ENCODE measurements at places on chromosomes 5 and 9.

- no peak for DNase-seq
Observed at GRCh38 chr5:1370006-1370405, 25.1 kb upstream of the CLPTM1L start.

DNA sequence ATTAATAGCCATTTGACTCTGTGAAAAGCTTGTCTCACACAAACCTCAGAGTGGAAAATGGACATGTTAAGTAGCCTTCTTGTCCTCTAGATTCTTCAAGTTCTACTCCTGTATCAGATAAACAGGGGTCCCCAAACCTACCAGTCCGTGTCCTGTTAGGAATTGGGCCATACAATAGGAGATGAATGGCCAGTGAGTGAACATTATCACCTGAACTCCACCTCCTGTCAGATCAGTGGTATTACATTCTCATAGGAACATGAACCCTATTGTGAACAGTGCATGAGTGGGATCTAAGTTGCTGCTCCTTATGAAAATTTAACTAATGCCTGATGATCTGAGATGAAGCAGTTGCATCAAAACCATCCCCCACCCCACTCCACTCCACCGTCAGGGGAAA, 136.3 kb downstream of the TMEM232 start:
- no peak for DNase-seq

DNA sequence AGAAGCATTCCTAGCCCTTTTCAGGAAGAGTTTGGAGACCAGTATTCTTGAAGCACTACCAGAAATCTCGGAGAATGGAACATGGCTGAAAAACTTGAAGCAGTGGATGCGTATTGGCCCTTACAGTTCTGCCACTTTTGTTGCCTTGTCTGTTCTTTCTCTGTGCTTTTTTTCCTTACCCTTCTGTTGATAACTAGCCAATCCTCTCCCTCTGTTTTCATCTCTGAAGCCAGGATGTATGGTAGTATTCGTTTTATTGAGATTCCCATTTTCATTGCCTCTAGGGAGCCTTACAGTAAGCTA, 564 bp upstream of the CCNH start:
- no peak for DNase-seq

- DNase-seq: no peak
Observed at GRCh38 chr9:3136230-3136629, 292.3 kb upstream of the PUM3 start.

- no peak for DNase-seq
Observed at GRCh38 chr9:69469136-69469535, 144.1 kb downstream of the ENTREP1 start.

DNA sequence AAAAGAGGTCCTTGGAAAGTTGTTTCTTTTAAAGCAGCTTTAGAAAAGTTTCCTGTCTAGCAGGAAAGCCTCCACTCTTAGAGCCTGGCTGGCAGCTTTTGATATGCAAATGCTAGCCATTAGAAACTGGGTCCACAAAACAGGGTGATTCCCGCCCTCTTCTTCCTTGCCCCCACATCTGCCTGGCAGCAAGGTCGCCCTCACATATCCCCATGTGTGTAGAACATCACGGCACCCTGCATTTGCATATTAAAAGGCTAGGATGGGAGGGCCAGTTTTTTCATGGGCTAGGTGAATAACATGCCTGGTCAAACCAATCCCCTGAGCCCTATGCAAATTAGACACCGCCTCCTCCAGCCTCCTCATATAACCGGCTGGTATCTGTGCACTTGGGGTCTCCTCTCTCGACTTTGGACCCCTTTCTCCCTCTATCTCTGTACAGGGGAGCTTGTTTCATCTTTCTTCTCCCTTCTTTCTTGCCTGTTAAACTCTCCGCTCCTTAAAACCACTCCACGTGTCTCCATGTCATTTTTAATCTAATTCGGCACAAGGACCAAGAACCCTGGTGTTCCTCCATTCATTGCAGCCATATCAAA, 426.8 kb upstream of the CTNND2 start:
- no peak for DNase-seq

- no peak for DNase-seq
Observed at GRCh38 chr9:10242255-10242654, 370.5 kb downstream of the PTPRD start.

DNA sequence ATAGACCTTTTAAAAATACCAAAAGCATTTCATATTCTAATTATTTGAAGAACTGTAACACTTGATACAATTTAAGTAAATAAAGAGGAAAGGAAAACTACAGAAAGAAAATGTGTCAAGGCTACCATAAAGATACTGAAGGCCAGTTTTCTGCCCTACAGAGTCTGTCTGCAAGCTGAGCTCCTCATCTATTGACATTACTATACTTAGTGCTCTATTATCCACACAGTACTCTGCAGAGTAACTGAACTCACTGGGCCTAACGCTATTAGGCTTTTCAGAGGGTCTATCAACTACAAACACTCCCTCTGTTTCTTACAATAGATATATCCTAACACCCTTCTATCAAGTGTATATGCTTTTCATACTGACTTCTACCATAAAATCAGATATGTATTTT, 57.1 kb upstream of the SUSD1 start:
- DNase-seq: no peak

- no peak for DNase-seq
Observed at GRCh38 chr5:79436821-79437220, 77.1 kb downstream of the HOMER1 start.

DNA sequence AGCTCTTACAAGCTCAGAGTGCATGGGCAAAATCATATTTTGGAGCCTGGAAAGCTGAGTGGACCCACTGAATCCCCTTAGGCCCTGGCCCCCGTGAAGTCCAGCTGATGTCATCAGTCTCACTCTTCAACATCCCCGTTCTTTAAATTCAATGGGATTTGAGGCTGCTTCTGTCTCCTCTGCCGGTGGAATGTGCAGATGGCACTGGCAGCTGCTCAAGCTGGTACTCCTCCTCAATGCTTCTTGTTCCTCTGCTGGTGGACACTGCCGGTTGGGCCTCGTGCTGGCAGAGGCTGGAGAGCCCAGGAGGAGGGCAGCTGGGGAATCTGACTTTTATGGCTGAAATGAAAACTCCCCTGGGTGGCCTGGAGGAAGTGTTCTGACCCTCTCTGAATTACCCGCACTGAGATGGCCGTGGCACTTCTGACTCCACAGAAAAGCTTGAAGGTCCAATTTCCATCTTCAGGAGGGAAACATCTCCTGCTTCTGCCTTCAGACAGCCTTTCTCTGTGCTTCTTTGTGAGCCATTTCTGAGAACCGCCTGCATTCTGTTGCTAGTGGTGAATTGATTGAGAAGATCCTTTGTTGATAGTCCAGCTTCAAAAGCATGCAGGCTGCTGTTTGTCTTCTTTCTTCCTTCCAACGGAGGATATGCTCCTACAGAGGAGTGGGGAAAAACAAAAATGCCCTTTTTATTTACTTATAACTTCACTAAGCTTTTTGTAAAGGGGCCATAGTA, 298.9 kb downstream of the TMEM38B start:
- no peak for DNase-seq

GRCh38 chr5:72644296-72644695, 137.1 kb upstream of the ZNF366 start:
- DNase-seq: no peak

DNA sequence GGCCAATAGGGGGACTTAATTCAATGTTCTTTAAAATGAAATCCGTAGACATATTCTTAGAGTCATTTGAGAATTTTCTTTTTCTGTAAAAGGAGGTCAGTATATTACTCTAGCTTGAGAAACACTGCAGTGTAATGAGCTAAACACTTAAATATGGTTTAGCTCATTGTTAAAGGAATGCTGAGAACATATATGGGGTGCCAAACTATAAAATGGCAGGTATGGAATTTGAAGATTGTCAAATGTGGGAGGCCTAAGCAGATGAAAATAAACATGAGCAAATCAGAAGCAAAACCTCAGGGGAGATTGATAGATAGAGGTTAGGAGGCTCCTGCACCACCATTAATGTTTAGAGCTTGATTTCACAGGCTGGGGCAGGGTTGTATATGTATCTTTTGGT, 57.9 kb downstream of the STX17 start:
- DNase-seq: no peak

DNA sequence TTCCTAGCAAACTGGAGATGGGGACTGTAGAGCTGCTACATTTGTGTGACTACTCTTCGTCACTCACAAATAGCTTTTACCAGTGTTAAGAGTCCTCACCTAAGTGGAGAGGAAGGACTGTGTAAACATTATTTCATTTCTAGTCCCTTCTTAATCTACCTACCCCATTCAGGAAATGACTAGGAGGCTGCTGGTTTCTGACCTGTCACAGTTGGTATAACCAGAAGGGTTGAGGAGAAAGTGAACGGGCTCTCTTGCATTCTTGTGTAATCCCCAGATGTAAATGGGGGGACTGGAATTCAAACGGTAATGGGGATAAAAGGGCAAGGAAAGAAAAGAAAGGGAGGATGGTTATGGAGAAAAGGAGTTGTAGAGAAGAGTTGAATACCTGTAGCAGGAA, 35.4 kb upstream of the BNIP1 start:
- DNase-seq: no peak

GRCh38 chr9:87290241-87291052, 207.2 kb upstream of the DAPK1 start:
- no peak for DNase-seq

GRCh38 chr5:139283252-139284166, 10.0 kb upstream of the MATR3 start:
- no peak for DNase-seq

- no peak for DNase-seq
Observed at GRCh38 chr5:167255926-167256325, 1035.5 kb upstream of the WWC1 start.

DNA sequence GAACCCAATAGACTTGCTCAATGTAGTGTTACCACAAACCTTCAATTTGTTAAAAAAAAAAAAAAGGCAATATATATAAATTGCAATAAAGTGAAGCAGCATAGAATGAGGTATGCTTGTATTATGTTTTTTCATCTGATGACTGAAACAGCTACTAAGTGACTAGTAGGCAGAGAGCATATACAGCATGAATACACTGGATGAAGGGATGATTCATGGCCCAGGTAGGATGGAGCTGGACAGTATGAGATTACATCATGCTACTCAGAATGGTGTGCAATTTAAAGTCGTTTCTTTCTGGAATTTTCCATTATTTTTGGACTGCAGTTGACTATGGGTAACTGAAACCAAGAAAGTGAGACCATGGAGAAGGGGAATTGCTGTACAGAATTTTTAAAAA, 161.2 kb downstream of the GNA14 start:
- no peak for DNase-seq

GRCh38 chr9:134034215-134035040, 9.1 kb downstream of the BRD3OS start:
- no peak for DNase-seq

- no peak for DNase-seq
Observed at GRCh38 chr5:62555930-62556329, 22.7 kb upstream of the LRRC70 start.

DNA sequence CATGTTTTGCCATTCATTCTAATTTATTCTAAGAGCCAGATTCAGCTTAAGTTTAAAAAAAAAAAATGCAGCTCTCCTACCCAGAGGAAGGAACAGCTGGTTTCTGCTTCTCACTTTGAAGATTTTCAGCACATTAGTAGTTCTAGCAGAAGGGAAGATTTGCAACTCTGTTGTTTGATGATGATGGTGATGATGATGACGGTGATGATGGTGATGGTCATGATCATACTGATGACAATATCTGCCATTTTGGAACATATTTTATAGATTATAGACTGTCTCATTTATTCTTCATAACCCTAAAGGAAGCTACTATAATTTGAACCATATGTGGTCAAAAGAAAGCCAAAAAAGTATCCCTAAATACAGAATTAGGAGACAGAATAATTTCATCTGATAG, 7.9 kb upstream of the MED10 start:
- no peak for DNase-seq

DNA sequence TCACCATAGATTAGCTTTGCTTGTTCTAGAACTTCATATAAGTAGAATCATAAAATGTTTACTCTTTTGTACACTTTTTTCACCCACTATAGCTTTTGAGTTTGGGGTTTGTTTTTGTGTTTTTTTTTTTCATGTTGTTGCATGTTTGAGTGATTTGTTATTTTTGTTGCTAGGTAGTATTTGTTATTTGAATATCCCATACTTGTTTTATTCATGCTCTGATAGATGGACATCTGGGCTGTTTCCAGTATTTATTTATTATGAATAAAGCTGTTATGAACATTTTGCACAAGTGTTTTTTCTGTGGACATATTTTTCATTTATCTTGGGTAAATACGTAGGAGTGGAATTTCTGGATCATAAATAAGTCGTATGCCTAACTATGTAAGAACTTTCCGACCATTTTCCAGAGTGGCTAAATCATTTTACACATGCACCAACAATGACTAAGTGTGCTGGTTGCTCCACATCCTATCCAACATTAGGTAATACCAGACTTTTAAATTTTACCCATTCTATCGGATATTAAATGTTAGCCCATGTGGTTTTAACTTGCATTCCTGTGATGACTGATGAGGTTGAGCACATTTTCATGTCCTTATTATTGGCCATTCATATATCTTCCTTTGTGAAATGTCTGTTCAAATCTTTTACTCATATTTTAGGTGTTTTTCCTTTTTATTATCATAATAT, 69.1 kb upstream of the NR4A3 start:
- no peak for DNase-seq

DNA sequence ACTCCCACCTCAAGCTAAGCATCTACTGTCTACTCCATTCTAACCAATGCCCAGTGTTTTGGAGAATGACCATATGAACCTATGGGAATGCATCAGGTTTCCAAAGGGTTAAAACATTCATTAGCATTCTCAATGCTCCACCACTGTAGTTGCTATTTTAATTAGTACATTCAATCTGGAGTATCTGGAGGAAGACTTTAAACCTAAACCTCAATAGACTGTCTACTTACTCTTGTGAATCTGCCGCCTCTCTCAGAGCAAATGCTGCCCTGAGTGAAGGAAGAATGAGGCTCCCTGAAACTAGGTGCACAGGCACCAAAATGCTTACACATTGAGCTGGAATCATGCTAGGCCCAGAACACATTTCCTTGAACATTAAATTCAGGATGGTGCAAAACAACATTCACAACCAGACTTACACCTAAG, 2.0 kb downstream of the ENC1 start:
- no peak for DNase-seq

GRCh38 chr5:3736926-3737325, 141.3 kb downstream of the IRX1 start:
- no peak for DNase-seq

- DNase-seq: no peak
Observed at GRCh38 chr5:141484641-141485311, at the start of gene PCDHGC4. PCDHGC4 (plus strand) TSS chr5:141485030; CDS start chr5:141485174, 144 bp downstream.

DNA sequence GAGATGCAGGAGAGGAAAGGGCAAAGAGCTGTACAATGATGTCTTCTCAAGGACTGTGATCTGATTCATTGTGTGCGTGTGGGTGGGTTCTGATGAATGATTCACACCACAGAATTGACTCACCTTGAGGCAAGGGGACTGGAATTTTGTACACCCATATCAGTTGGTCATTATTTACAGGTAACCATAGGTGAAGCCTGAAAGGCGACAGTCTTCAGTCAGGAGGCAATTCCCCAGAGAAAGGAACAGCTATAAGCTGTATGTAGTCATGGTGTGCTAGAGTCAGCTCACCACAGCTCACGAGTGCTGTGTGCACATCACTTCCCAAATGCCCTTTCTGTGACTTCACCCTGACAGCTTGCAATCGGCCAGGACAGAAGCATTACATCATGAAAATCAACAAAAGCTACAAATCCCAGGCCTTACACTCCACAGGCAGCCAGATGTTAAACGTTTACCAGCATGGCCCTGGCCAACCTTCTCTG, 87.6 kb upstream of the RPS23 start:
- no peak for DNase-seq

GRCh38 chr5:32127711-32128110, 46.4 kb downstream of the GOLPH3 start:
- no peak for DNase-seq

- DNase-seq: no peak
Observed at GRCh38 chr5:35041261-35041660, 6.5 kb downstream of the AGXT2 start.
